ENCODE measurements at places on chromosomes 3 and 15.
A peak's percentile ranks its signal among the peaks of the same experiment; 100 is the strongest.

DNA sequence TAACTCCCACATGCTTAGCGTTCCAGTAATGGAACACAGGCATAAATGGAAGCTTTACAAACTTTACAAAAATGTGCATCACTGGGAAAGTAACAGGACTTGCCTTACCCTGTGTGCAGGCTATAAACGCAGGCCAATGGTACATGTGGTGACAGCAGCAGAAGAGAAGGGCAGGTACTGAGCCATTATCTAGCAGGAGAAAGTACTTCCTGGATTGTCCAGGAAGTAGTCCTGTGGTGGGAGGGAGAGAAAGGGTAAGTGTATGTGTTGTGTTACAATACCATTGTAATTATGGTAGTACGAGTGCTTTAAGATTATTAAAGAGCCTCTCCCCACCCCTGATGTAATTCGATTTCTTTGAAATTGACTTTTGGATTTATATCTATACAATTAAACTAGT, 5.3 kb downstream of the ATP1B3 start:
- DNase-seq, result no peak

DNA sequence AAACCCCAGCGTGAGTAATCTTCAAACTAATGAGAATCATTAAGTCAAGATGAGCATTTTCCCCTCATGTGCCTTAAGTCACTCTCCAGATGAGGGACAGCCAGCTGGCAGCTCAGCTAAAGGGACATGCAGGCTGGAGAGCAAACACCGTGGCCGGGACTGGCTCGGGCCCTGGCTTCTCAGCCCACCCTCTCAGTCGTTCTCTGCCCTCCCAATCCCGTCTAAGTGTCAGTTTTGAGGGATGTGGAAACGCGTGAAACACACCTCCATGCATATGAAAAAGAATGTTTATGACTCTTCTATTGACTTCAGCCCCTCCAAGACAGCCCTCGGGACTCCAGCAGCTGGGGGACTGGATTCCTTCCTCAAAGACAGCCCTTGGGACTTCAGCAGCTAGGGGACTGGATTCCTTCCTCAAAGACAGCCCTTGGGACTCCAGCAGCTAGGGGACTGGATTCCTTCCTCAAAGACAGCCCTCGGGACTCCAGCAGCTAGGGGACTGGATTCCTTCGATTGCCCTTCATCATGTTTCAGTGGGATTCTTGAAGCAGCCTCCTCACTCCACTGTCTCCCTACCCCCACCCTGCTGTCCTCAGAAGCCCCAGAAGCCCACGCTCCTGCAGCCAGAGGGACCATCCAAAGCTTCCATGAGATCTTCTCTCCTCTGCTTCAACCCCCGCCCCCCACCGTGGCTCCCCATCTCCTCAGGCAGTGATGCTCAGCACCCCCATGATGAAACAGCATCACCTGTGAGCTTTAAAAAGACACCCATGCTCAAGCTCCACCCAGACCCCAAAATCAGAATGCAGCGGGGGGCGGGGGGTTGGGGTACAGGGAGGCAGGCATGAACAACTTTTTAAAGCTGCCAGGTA, 228.9 kb downstream of the XXYLT1 start:
- peak; percentile 74 for DNase-seq

DNA sequence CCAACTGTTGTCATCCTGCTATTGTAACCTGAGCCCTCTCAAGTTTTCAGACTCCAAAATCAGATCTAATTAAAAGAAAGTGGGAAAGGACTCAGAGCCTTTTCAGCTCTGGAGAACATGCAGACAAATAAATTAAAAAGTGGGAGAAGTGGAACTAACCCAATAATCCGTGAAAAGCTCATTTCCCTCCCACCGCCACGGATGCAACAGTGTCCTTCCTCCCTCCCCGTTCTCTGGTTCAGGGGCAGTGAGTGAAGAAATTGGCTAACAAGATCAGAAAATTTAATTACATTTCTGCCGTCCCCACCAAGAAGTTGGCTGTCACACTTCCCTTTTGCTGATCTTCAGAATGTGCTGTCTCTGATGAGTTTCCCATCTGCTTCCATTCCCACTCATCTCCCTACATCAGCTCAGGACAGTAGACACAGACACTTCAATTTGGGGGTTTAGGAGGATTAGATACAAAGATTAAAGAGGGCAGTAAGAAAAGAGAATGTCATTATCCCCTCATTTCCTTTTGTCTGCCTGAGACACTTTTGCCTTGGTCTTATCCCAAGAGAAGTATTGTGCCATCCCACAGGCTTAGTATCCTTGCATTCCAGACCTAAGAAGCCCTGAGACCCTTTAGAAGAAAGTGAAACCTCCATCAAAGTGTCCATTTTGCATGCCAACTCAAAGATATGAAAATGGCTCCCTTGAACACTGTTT, 335.7 kb upstream of the PPP2R3A start:
- DNase-seq, result no peak

DNA sequence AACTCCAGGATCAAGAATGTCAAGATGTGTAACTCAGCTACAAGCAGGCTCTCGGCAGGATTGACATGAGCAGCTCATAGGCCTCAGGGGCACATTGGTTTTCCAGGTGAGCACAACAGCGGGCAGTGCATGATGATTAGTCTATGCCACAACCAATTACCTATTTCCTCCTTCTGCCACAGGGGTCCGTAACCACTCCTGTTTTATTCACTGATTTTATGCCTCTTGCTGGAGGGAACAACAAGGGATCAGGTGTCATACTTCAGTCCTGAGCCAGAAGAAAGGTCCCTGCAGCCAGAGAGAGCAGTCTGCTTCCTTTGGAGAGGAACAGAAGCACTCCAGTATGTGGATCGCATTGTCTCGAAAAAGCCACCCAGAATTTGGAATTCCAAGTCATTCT, 35.1 kb upstream of the PTPRG start:
- DNase-seq, result no peak

DNA sequence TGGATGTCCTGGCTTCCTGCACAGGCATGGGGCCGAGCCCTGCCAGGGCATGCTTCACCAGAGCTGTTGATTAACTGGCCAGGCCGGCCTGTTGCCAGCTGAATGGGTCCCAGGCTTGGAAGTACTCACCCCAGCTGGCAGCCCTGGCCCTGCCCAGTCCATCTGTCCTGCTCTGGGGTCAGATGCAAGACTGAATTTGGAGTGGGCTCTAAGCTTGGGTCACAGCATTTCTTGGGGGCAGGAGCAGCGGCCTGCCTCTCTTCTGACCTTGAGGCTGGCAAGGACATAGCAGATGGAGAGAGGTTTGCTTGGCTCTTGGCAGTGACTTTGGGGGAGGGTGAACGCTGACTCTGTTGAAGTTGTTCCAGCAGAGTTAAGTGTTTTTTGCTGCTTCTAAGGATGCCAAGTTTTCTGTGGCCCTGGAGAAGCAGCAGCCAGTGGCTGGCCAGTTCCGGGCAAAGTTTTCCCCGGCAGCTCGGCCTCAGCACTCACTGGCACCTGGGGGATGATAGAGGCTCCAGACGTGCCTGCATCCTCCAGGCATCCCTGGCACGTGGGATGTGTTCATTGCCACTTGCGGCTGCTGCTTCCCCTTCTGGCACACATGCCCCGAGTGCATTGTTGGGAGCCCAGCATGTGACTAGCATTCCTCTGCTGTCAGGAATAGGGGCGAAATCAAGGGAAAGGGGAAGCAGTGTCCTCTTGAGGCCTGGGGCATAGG, 22.9 kb downstream of the PDIA5 start:
- DNase-seq, result no peak

- DNase-seq, result no peak
These were observed 144.0 kb upstream of the PDZRN3 start for GRCh38 chr3:73768524-73769308.

- DNase-seq, result peak; percentile 46
These were observed 146.6 kb downstream of the SERPINI1 start for GRCh38 chr3:167882057-167882667.

GRCh38 chr3:108110934-108111333, 20.1 kb upstream of the CD47 start:
- no peak for DNase-seq
